Activated CD4-positive, alpha-beta memory T cell treated with anti-CD3 and anti-CD28 coated beads for 36 hours (primary cell): ENCODE measurements at places on chromosomes 12 and 14. TPM values are rescaled to one million over a fixed set of nuclear protein-coding genes. Genes with fewer than 3 reads are reported as not detected.

DNA sequence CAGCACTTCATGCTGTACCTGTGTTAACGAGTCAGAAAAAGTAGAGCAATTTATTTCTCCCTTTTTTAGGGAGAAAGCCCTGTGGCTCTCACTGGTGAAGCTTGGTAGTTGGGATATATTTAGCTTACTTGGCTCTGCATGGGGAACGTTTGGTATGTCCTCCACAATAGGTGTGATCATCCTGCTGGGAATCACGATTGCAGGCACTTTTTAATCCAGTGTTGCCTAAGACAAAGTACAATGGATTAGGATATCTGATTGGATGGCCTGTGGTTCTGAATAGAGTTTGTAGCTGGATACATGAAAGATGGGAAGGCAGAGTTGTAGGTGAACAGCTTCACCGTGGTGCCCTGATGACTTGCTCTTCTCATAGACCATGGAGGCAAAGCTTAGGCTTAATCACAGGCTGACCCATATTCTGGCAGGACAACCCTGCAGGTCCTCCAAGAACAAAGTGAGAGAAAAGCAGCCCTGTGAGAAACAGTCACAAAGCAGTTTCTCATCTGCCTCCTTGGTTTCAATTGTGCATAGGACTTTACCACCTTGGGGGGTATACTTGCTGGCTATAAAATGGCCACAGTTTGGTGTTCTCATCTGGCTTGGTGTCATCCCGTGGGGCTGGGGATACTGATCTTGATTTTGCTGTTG is 7.5 kb downstream of the RESF1 start:
- peak; percentile 46 for DNase-seq

DNA sequence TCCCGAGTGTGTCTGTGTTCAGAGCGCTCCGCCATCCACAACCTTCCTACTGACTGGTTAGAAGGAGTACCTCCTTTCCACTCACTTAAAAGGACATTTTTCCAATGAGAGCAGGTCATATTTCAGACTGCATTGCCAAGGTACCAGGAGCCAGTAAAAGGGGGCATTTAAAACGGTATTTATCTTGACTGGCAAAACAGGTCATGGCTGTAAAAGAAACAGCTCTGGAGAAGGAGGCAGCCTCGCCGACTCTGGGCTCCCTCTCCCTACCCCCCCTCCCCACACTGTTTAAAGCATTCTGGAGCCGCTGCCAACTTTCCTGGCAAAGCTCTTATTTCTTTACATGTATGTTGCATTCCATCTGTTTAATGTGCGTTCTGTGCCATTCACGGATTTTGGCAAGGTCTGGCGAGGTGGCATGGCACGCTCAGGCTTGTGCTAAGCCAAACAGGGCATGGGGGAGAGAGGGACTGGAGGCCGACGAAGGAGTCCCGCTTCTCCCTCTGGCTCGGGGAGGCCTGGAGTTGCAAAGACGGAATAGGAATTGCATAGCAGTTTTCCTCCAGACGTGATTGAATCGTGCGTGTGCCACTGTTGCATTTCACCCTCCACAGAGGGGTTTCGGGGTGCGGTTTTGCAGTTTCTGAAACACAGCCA is 41.2 kb upstream of the MED13L start:
- no peak for DNase-seq

GRCh38 chr12:31444736-31445135 is 118.8 kb upstream of the SINHCAF start:
- DNase-seq, result no peak

- no peak for DNase-seq
Measured at GRCh38 chr14:54697803-54698202, 130.9 kb downstream of the SAMD4A start.

- DNase-seq, result no peak
Measured at GRCh38 chr12:32568228-32568627, 110.9 kb upstream of the DNM1L start.

DNA sequence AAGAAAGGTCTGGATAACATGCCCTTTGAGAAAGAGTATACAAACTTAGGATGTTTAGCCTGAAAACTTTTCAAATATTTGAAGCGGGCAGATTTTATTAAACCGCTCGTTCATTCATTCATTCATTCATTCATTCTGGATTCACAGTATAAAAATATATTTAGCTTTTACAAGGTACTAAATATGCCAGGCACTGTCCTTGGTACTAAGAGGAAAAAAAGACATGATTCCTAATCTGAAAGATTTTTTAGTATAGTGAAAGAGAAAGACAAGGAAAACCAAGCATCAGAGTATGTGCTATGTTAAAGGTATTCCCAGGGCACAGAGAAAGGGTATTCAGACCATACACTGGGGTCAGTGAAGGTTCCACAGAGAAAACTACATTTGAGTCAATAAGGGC is 299.7 kb downstream of the BCAT1 start:
- no peak for DNase-seq

- no peak for DNase-seq
Measured at GRCh38 chr14:85391892-85392291, 138.1 kb upstream of the FLRT2 start.

The FAM186B gene
- not detected for total RNA-seq

The HOXC13 gene
- total RNA-seq, result not detected

The KCNH3 gene
- total RNA-seq, result 1.2 TPM

The PKP2 gene
- total RNA-seq, result 0.36 TPM
